ENCODE measurements at places on chromosomes 5 and 9.

GRCh38 chr5:39073767-39074016 is 507 bp downstream of the RICTOR start:
- no peak for DNase-seq

GRCh38 chr5:126354012-126354857 is 69.0 kb upstream of the GRAMD2B start:
- no peak for DNase-seq

- no peak for DNase-seq
These were observed 758.5 kb upstream of the EDIL3 start for GRCh38 chr5:85143138-85143537.

GRCh38 chr9:72948575-72949243 is 4.1 kb downstream of the ALDH1A1 start:
- no peak for DNase-seq

GRCh38 chr5:139847790-139848507 is 52.3 kb downstream of the PSD2 start:
- peak; percentile 67 for DNase-seq

GRCh38 chr5:154087260-154087659 is 48.5 kb downstream of the MFAP3 start:
- DNase-seq: no peak

- DNase-seq: no peak
These were observed 36.7 kb upstream of the CCDC112 start for GRCh38 chr5:115333164-115333563.

GRCh38 chr5:157188270-157188669 is 7.6 kb downstream of the ITK start:
- no peak for DNase-seq

GRCh38 chr9:27094640-27095298 is 14.3 kb upstream of the TEK start:
- DNase-seq: no peak

GRCh38 chr9:123561046-123561445 is 205.0 kb downstream of the CRB2 start:
- DNase-seq: no peak

- no peak for DNase-seq
These were observed 197.1 kb downstream of the CEMIP2 start for GRCh38 chr9:71571186-71571585.

DNA sequence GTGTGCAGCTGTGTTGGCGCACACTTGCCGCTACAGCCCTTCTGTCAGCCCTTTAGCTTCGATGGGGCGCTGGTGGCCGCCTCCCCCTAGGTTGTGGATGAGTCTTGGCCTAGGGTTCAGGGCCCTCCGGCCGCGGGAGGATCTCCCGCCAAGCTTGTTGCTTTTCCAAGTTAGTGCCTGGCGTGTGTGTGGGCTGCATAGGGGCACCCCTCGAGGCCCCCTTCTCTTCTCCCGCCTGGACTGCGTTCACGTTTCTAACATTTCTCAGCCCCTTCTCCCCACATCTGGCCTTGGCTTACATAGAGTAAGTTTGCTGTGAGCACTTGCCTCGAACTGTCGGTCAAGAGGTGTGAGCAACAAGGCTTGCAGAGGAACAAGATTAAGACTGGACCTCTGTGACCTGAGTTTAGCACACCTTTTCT is 413 bp upstream of the OXCT1 start:
- no peak for DNase-seq

GRCh38 chr9:34989946-34990635 is 546 bp downstream of the DNAJB5 start:
- DNase-seq: no peak

DNA sequence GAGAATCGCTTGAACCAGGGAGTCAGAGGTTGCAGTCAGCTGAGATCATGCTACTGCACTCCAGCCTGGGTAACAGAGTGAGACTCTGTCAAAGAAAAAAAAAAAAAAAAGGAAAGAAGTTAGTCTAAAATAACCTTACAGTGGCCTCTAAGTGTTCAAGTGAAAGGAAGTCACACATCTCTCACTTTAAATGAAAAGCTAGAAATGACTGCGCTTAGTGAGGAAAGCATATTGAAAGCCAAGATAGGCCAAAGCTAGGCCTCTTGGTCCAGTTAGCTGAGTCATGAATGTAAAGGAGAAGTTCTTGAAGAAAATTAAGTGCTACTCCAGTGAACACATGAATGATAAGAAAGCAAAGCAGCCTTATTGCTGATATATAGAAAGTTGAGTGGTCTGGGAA is 38.1 kb downstream of the ITGA1 start:
- DNase-seq: no peak

DNA sequence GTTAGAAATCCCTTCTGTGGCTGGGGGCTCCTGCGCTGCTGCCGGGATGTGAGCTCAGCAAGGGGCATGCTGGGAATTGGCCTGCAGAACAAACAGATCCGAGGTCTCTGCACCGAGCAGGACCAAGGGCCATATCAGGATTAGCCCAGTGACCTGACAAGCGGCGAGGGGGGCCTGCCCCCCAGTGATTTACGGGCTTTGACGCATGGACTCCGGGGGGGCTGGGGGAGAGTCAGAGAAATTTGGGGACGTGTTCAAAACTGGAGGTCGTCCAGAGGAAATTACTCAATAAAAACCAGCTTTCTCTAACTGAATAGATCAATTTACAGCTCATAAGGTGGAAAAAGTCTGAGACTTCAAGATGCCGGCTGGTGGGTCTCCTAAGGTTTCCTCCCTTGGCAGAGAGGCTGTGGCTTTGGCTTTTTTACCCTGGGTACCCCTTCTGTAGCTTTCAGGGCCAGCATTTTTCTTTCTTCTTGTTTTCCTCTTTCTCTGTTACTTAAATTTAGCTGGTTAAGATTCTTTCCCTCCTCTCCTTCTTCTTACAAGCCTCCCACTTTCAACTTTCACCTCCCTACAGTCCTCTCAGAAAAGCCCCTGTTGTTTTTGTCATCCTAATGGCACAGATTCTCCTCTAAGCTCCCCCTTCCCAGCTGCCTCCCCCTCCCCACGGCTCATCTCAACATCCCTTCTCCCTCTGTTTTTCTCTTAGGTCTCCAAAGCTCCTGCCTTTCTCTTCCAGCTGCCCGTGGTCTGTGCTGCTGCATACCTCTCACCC is 551.0 kb downstream of the CCDC171 start:
- DNase-seq: no peak

DNA sequence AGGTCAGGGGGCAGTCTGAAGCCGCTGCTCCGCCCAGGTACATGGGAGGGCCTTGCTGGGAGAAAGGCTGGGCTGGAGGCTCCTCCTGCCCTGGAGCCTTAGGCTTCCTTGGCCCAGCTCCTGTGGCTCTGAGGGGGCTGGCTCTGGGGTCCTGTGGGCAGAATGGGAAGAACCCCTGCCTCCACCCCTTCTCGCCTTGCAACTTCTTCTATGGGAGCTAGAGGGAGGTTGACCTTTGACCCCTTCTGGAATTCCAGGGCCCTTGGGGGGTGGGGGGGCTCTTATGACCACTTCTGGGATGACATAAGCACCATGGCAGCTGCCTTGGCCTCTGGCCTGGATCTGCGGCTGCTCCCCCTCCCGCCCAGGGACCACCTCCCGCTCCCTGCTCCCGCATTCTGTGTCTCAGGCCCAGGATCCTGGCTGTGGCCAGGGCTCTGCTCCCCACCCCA is 32.2 kb downstream of the IER5L start:
- no peak for DNase-seq

- no peak for DNase-seq
These were observed 5.0 kb upstream of the SLC34A1 start for GRCh38 chr5:177378884-177379883.

GRCh38 chr9:5389109-5389732 is 48.5 kb downstream of the PLGRKT start:
- DNase-seq: no peak

- no peak for DNase-seq
These were observed 3.6 kb downstream of the RXRA start for GRCh38 chr9:134329886-134330285.

DNA sequence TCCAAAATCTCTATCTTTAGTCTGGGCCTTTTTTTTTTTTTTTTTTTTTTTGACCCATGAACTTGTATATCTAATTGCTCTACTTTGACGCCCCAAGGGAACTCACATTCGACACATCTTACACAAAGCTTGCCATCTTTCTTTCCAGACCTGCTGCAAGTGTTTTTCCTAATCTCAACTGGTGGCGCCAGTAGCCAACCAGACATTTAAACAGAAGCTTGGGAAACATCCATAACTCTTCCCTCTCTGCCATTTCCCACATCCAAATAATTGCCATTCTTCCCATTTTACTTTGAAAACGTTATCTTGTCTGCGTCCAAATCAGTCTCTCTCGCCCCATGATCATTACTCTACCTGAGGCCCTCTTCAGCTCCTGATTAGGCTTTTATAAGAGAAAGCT is 130.9 kb downstream of the PAPPA start:
- DNase-seq: no peak

- no peak for DNase-seq
These were observed 106.8 kb downstream of the MAPKAP1 start for GRCh38 chr9:125600194-125600593.

GRCh38 chr5:64887910-64888309 is 119.2 kb downstream of the CWC27 start:
- DNase-seq: no peak

DNA sequence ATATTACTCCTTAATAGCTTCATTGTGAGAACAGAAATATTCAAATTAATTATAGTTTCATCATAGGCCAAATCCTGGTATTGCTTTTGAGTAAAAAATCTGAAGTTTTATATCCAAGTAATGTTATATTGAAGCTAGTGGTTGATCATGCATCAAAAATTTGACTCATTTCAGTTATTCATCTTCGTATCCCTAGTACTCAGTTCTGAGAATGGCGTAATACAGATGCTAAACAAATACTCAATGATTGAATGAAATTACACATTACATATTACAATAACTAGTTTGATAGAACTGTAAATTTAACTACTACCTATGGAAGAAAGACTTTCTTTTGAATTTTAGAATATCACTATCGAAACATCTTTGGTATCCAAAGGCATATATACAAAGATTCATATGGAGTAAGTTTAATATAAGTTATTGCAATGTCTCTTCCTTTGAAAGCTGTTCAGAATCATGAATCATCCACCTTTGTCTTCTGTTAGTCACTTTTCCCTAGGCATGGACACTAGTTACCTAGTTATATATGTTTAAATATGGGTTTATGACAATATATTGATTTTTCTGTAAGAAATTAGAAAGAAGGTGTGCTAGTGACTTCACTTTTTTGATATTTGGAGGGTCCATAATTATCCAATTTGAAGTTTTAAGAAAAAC is 5.0 kb upstream of the ZNF462 start:
- no peak for DNase-seq

- no peak for DNase-seq
These were observed 393.5 kb downstream of the MAT2B start for GRCh38 chr5:163898873-163899272.

DNA sequence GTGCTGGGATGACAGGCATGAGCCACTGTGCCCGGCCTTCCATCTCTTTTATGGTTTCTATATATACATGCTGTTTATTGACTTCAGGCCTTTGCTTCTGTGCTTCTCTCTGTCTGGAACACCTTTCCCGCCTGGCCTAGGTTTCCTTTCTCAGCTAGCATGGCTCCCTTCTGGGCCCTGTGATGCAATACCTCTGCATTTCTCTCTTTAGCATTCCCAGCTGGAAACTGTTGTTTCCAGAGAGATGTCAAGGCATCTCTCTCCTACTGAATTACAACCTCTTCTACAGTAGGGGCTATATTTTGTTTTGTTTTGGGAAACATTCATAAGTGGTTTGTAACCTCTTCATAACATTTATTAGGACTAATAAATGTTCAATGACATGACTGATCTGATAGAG is 57.1 kb downstream of the RPS23 start:
- no peak for DNase-seq

DNA sequence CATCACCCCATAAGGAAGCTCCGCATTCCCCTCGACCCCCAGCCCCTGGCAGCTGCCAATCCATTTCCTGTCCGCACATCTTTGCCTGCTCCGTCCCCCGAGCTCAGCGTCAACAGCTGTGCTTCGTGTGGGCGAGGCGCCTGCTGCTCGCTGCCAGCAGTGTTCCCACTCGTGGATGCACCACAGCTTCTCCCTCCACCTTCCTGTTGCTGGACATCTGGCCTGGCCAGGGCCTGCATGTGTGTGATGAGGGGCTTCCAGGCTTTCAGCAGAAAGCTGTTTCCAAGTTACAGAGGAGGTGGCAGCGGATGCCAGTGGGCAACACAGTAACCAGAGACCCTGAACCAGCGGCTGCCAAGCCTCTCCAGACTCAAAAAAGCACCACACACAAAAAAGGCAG is 86.0 kb downstream of the PRRT1B start:
- no peak for DNase-seq

Measured in stimulated activated CD8-positive, alpha-beta memory T cell treated with anti-CD3 and anti-CD28 coated beads, Interleukin-4, amount 100 ng/mL, for 4 hours (primary cell).